Uterus (tissue), 4 donors: ENCODE measurements at places on chromosomes 3 and 15. TPM values are rescaled to one million over a fixed set of nuclear protein-coding genes. Genes with fewer than 3 reads are reported as not detected.

DNA sequence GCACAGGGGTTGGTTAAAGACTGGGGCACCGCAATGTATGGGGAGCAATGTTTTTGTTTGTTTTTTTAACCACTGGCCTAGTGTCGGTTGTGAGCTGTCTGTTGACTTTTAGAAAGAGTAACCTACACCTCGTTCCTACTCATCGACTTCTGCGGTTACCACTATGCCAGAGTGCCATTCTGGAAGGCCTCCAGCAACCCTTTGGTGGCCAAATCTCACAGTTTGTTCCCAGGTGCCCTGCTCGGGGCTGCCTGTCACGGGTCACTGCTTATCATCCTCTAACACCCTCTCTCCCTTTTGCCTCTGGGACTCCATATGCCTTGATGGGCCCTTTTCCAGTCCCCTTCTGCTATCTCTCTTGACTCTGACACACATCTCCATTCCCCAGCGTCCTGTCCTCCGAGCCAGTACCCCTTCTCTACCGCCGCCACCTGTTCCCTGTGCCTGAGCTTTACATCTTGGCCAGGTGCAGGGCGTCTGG, 290.4 kb upstream of the C2CD4B start:
- no peak for DNase-seq
- no peaks in the 10 kb centered on the region for H3K27me3 ChIP-seq
- no peak overlapping the region for H3K4me3 ChIP-seq
- no peak overlapping the region for H3K27ac ChIP-seq
- no peaks in the 10 kb centered on the region for H3K36me3 ChIP-seq
- H3K4me1 ChIP-seq = no peaks in the 10 kb centered on the region

GRCh38 chr3:53225181-53225580, 30.6 kb downstream of the TKT start:
- no peak for DNase-seq
- H3K4me3 ChIP-seq = no peak overlapping the region
- H3K27ac ChIP-seq = no peak overlapping the region
- no peaks in the 10 kb centered on the region for H3K36me3 ChIP-seq

DNA sequence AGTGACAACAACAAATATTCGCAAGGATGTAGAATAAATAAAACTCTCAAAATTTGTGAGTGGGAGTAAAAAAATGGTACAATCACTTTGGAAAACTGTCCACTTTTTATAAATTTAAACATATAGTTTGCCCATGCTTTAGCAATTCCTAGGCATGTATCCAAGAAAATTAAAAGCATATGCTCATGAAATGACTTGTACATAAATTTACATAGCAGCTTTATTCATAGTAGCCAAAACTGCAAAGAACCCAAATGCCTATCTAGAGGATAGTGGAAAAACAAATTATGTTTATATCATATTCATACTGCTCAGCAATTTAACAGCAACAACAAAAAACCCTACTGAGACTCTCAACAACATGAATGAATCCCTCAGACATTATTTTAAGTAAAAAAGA, 363.6 kb upstream of the CCDC54 start:
- DNase-seq = no peak
- no peak overlapping the region for H3K27ac ChIP-seq
- H3K4me1 ChIP-seq = no peaks in the 10 kb centered on the region

DNA sequence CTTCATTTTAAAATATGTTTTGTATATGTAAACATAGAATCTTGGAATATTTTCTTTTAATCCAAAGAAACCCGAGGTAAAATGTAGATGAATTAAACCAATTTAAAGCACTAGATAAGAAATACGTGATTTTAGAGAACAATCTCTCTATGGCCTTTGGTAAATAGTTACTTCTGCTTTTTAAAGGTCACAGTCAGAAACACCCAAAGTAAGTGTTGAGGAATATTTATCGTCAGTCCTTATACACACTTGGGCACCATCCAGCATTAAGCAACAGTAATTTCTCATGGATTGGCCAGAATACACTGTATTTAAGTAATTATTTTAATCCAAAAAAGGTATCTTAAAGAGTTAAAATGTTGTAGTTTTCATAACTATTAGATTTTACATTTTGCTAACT, 713.2 kb downstream of the NLGN1 start:
- H3K27me3 ChIP-seq = no peaks in the 10 kb centered on the region
- DNase-seq = no peak
- H3K27ac ChIP-seq = no peak overlapping the region
- H3K4me1 ChIP-seq = no peaks in the 10 kb centered on the region

GRCh38 chr15:73369154-73369694, 466 bp upstream of the HCN4 start:
- H3K27ac ChIP-seq = no peak overlapping the region
- H3K4me1 ChIP-seq = peaks cover 21% of the 10 kb centered on the region
- H3K36me3 ChIP-seq = no peaks in the 10 kb centered on the region

DNA sequence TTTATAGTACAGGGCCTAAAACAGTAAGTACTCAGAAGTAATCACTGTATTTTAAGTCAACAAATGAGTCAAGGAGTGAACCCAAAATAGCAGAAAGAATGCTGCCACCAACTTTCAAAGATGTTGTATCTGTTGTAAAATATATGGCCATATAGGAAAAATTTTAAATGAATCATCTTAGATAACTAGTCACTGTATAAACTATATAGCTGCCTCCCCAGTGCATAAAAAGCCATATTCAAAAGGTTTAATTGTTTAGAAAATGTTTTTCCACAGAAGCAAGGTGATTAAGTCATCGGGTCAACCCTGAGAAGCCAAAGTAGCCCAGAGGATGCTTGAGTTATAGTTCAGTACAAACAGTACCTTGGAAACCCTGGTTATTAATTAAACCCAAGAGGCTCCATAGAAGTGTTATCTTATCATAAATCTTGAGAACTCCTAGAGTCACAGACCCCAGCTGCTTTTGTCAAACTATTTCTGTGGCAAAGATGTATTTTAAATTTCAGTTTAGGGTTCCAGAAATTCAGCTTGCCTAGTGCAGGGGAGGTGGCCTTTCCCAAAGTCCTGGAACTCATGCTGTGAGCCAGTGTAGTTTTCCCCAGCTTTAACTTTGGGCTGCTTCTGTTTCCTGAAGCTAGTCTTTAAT, 39.2 kb downstream of the MBNL1 start:
- H3K36me3 ChIP-seq = no peaks in the 10 kb centered on the region
- H3K27me3 ChIP-seq = no peaks in the 10 kb centered on the region
- no peak overlapping the region for H3K4me3 ChIP-seq
- peaks cover 18% of the 10 kb centered on the region for H3K4me1 ChIP-seq
- peak overlapping the region; percentile 92 for H3K27ac ChIP-seq

DNA sequence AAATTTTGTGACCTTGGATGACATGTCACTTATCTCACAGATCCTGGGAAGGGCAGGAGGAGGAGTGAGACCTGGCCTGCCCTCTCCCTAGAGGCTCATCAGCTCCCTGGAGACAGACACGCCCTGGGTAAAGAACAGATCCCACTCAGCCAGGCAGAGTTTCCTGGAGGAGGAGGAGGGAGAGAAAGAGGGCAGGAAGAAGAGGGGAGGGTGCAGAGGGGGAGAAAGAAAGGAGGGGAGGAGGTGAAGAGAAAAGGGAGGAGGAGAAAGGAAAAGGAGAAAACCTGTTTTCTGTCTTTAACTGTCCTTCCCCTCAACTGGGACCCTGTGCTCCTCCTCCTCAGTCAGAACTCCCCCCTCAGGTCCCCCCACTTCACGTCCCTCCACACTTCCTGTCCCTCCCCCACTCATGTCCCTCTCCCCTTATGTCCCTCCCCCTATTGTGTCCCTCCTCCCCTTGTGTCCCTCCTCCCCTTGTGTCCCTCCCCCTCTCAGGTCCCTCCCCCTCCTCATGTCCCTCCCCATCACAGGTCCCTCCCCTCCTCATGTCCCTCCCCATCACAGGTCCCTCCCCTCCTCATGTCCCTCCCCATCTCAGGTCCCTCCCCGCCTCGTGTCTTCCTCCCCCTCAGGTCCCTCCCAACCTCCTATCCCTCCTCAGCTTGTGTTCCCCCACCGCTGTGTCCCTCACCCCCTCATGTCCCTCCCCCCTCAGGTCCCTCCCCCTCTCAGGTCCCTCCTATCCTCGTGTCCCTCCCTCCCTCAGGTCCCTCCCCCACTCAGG, 52.3 kb upstream of the CGNL1 start:
- DNase-seq = no peak
- no peaks in the 10 kb centered on the region for H3K27me3 ChIP-seq
- no peaks in the 10 kb centered on the region for H3K4me1 ChIP-seq
- no peaks in the 10 kb centered on the region for H3K36me3 ChIP-seq

DNA sequence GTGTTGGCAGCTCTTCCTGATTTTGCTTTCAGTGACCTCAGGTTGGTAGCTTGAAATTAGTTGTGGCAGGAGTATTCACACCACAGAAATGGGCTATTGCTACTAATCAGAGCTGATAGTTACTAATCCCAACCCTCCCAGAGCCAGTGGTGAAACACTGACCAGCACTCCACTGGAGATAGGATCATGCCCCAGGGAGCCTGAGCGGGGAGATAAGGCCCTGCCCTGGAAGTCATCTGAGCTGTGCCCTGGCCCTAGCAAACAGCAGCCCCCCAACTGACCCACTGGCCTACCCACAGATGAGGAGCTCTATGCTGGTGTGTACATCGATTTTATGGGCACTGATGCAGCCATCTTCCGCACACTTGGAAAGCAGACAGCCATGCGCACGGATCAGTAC, 9.4 kb upstream of the GNAT1 start:
- H3K4me1 ChIP-seq = no peaks in the 10 kb centered on the region
- DNase-seq = no peak
- H3K36me3 ChIP-seq = no peaks in the 10 kb centered on the region
- H3K4me3 ChIP-seq = no peak overlapping the region

DNA sequence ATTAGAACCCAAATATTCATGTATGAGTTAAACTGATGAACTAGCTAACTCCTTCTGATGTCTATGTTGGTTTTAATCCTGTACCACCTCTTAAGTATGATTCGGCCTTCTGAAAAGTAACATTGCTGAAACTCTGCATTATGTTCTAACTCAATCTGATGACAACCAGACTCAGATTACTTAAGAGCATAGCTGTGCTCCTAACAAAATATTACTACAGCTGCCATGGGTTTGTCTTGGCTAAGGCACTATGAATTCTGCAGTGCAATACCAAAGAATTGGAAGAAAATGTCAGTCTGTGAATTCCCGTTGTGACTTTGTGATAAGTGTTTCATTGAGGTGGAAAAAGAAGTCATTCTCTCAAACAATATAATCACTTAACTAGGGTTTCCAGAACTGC, 224.4 kb downstream of the ZMAT3 start:
- peaks cover 3% of the 10 kb centered on the region for H3K4me1 ChIP-seq
- no peaks in the 10 kb centered on the region for H3K36me3 ChIP-seq
- H3K27me3 ChIP-seq = no peaks in the 10 kb centered on the region
- H3K27ac ChIP-seq = no peak overlapping the region
- no peak overlapping the region for H3K4me3 ChIP-seq

- peaks cover 27% of the 10 kb centered on the region for H3K4me1 ChIP-seq
- no peaks in the 10 kb centered on the region for H3K36me3 ChIP-seq
These were observed 86.5 kb downstream of the MB21D2 start for GRCh38 chr3:192831111-192831644.

DNA sequence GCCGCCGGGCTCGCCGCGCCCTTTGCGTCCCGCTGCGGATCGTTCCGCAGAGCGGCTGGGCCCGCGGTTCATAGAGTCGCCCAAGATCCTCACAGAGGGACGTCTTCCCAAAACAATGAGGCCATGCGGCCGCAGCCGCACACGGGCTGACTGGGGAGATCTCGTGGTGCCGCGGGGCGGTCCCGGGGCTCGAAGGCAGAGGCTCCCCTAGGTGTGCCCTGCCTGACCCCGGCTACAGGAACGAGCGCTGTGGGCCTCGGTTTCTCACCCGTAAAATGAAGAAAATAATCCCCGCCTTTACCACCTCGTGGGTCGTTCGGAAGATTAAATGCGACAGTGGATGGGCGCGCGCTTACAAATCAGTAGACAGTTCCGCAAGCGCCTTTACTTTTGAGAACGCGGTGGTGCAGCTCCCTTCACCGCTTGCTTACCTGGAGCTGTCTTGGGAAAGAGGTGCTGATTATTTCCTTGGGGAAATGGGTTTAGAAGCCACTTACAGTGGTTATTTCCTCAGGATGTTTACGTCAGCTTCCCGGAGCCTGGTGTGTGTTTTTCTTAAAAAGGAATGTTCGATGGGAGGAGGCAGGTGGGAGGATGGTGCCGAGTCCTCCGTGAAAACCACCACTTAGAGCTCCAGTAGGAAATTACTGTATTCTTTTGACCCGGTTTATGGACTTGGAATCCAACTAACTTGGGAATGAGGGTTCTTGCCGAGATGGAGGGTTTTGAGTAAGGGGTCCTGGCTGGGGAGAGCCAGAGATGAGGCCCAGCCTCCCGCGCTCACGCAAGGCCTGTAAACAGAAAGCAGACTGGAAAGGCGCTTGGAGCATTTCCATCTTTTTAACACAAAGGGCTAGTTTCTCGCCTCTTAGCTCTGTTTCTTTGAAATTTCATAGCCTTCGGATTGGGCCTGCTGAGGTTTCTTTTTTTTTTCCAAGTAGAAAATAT, 1.9 kb upstream of the MEX3B start:
- no peak for DNase-seq
- no peaks in the 10 kb centered on the region for H3K27me3 ChIP-seq
- no peaks in the 10 kb centered on the region for H3K4me1 ChIP-seq
- peak overlapping the region; percentile 55 for H3K4me3 ChIP-seq
- H3K27ac ChIP-seq = peak overlapping the region; percentile 86

DNA sequence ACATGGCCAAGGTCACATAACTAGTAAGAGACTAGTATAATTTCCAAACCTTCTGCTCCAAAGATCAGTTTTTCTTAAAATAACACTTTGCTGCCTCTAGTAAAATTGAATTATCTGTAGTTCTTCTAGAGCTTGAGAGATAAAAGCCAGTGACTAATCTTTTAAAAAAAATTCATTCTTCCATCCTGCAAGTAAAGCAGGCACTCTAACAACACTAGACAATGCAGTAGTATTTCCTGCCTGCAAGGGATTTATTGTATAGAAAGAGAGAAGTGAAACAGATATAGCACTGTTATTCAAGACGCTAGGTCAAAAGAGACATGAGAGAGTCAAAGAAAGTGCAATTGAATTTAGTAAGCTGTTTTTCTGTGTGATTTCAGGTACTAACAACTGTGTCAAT, 159.5 kb upstream of the TBC1D5 start:
- H3K4me3 ChIP-seq = no peak overlapping the region
- no peaks in the 10 kb centered on the region for H3K27me3 ChIP-seq
- no peak overlapping the region for H3K27ac ChIP-seq

GRCh38 chr15:76846782-76847181, 58.4 kb downstream of the SCAPER start:
- H3K36me3 ChIP-seq = no peaks in the 10 kb centered on the region
- H3K4me1 ChIP-seq = no peaks in the 10 kb centered on the region
- H3K27me3 ChIP-seq = no peaks in the 10 kb centered on the region
- H3K27ac ChIP-seq = no peak overlapping the region

TRPC1 gene
- 120 TPM for total RNA-seq

SLC28A1 gene
- not detected for total RNA-seq

REC114 gene
- not detected for total RNA-seq

FRMD5 gene
- not detected for total RNA-seq

CSPG5 gene
- not detected for total RNA-seq

CPA3 gene
- total RNA-seq = 4.7 TPM

DPPA4 gene
- total RNA-seq = not detected

LTK gene
- total RNA-seq = not detected

SLC22A14 gene
- not detected for total RNA-seq

KLF15 gene
- total RNA-seq = 1.9 TPM

TPRG1 gene
- total RNA-seq = 29.4 TPM
